DND-41 (cell line): ENCODE measurements at places on chromosomes 6 and 20.

DNA sequence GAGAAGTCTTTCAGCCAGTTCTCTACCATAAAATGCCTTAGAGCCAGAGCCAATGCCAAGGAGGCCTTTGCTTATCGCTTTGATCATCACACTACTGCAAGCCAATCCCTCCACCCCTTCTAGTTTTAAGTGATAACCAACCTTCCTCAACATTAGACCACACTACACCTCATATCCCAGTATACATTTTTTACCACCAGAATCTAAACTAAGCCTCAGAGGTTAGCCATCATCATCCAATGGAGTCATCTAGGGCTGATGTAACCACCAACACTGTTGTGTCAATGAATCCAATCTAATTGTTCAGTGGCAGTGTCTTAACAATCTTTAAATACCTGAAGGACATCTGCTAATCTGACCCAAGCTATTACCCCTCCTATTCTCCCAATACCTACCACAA, 6.4 kb downstream of the ZUP1 start:
- no peaks in the 10 kb centered on the region for H3K27me3 ChIP-seq
- H3K4me3 ChIP-seq = no peak overlapping the region
- H3K27ac ChIP-seq = no peak overlapping the region
- DNase-seq = no peak
- peaks cover 35% of the 10 kb centered on the region for H3K4me1 ChIP-seq

DNA sequence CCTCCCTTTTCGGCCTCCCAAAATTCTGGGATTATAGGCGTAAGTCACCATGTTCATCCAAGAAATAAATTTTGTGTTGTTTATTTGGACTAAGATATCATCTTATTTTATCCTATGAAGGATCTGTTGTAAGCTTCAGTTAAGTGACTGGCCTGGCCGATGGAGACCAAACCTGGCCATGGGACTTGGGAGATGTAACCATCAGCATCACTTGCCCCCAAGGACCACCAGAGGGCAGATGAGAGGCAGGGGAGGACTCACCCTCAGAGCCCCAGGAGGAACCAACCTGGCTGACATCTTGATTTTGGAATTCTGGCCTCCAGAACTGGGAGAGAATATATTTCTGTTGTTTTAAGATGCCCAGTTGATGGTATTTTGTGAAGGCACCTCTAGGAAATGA, 266.7 kb downstream of the CDH26 start:
- DNase-seq = peak; percentile 63
- no peak overlapping the region for H3K4me3 ChIP-seq
- peaks cover 44% of the 10 kb centered on the region for H3K4me1 ChIP-seq
- H3K36me3 ChIP-seq = peaks cover 58% of the 10 kb centered on the region
- H3K27me3 ChIP-seq = no peaks in the 10 kb centered on the region

- H3K27ac ChIP-seq = no peak overlapping the region
- H3K27me3 ChIP-seq = no peaks in the 10 kb centered on the region
- DNase-seq = no peak
Measured at GRCh38 chr20:44694159-44694558, 21.0 kb upstream of the CCN5 start.

- H3K27ac ChIP-seq = no peak overlapping the region
- H3K4me1 ChIP-seq = no peaks in the 10 kb centered on the region
- no peak overlapping the region for H3K4me3 ChIP-seq
- H3K36me3 ChIP-seq = peaks cover 49% of the 10 kb centered on the region
- no peak for DNase-seq
Measured at GRCh38 chr6:63685446-63686379, 50.1 kb downstream of the PHF3 start.

GRCh38 chr6:12749531-12750379, 33.2 kb downstream of the PHACTR1 start:
- H3K4me3 ChIP-seq = no peak overlapping the region
- no peaks in the 10 kb centered on the region for H3K36me3 ChIP-seq
- DNase-seq = no peak
- H3K27me3 ChIP-seq = no peaks in the 10 kb centered on the region

GRCh38 chr6:110357664-110358552, at the start of gene METTL24:
Gene METTL24, minus strand, starts transcription at chr6:110358349. Its CDS starts 77 bp downstream, at chr6:110358272.
- H3K27ac ChIP-seq = no peak within 1 kb of the TSS
- no peaks in the 10 kb centered on the region for H3K36me3 ChIP-seq
- DNase-seq = no peak
- H3K27me3 ChIP-seq = no peaks in the 10 kb centered on the region
- H3K4me3 ChIP-seq = no peak within 1 kb of the TSS

GRCh38 chr6:18432180-18432579, 45.0 kb downstream of the RNF144B start:
- peaks cover 2% of the 10 kb centered on the region for H3K27me3 ChIP-seq
- no peaks in the 10 kb centered on the region for H3K36me3 ChIP-seq
- no peaks in the 10 kb centered on the region for H3K4me1 ChIP-seq
- H3K4me3 ChIP-seq = no peak overlapping the region
- H3K27ac ChIP-seq = no peak overlapping the region

DNA sequence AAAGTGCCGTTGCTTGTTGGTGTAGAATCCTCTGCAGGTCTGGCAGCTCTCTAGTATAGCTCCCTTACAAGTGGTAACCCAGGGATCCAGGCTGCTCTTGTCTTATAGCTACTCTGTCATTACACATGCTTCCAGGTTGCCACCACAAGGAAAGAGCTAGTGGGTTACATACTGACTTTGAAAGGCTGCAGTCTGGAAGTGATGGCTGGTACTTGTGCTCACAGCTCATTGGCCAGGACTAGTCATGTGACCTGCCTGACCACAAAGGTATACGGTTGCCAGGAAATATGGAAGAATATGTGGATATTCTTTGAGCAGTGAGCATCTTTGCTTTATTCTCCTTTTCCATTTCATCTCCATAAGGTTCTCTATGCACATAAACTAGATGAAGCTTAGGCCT, 46.0 kb downstream of the RREB1 start:
- H3K4me3 ChIP-seq = no peak overlapping the region
- H3K27me3 ChIP-seq = no peaks in the 10 kb centered on the region
- peaks cover 13% of the 10 kb centered on the region for H3K4me1 ChIP-seq
- H3K36me3 ChIP-seq = peaks cover 6% of the 10 kb centered on the region; the same call in 1 of the 2 replicates

GRCh38 chr6:43978473-43979346, 148.5 kb downstream of the MRPL14 start:
- no peak overlapping the region for H3K4me3 ChIP-seq
- H3K4me1 ChIP-seq = no peaks in the 10 kb centered on the region
- no peak overlapping the region for H3K27ac ChIP-seq
- no peak for DNase-seq
- H3K27me3 ChIP-seq = peaks cover 8% of the 10 kb centered on the region

DNA sequence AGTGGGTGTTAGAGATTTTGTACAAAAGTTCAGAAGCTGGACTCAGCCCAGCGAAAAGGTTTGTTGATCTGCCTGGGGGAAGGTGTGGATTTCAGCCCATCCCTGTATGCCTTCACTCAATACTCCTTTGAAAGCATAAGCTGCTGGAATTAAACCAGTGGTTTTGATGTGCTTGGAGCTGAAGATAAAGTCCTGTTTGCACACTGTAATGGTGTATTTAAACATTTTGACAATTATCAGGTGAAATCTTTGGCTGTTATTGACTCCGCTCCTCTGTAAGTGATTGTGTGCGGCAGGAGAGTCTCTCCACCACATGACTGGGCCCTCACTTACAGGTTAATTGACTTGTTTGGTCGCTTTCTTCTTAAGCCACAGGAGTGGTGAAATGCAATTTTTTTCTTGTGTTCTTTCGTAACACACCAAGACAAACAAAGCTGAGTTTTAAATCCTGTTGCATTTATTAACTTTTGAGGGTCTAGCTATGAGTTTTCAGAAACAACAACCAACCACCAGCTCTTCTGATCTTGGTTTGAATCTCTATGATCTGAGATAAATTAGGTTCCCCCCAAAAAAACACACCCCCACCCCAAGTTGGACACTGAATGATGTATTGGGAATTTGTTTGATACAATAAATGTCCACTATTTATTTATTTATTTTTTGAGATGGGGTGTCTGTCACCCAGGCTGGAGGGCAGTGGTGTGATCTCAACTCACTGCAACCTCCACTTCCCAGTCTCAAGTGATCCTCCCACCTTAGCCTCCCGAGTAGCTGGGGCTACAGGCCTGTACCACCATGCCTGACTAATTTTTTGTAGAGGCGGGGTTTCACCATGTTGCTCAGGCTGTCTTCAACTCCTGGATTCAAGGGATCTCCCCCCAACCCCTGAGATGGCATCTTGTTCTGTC, 46.3 kb upstream of the NCOA3 start:
- H3K4me3 ChIP-seq = no peak overlapping the region
- no peaks in the 10 kb centered on the region for H3K36me3 ChIP-seq
- no peaks in the 10 kb centered on the region for H3K27me3 ChIP-seq
- no peaks in the 10 kb centered on the region for H3K4me1 ChIP-seq
- no peak for DNase-seq

DNA sequence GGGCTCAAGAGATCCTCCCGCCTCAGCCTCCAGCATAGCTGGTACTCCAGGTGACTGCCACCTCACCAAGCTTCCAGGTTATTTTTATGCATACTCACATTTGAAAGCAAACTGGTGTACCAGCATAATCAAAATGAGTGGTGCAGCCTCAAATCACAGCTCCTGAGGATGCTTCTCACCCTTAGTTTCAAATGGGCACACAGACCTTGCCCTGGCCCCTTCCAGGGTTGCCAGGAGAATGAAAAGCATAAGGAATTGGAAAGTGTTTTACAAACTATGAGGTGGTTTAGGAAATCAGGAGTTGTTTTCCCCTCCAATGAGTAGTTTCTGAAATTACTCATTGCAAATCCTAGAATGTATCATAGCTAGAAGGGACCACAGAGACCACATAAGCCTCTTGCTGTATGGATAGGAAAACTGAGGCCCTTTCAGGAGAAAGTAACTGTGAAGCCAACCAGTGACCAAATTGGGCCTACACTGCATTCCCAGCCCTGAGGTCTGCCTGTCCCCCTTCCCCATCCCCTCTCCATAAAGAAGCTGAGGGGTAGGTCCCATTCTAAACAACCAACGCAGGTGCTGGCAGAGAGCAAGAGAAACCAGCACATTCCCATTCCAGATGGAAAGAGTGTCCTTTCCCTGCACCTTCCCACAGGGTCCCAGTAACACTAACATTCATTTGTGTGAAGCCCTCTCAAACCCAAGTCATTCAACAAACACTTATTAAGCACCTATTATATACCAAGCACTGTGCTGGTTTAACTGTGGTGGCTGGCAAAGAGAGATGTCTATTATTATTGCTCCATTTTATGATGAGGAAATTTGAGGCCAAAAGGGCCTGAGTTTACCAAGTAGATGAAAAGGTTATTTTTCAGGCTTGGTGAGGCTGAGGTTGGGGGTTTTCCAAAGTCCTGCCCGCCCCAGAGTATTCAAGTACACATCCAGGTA, 2.1 kb upstream of the E2F1 start:
- H3K4me1 ChIP-seq = peaks cover 54% of the 10 kb centered on the region
- H3K4me3 ChIP-seq = no peak overlapping the region
- peaks cover 22% of the 10 kb centered on the region for H3K36me3 ChIP-seq
- H3K27ac ChIP-seq = no peak overlapping the region

GRCh38 chr20:59429396-59429795, 129.0 kb downstream of the EDN3 start:
- H3K4me3 ChIP-seq = no peak overlapping the region
- DNase-seq = no peak
- H3K27ac ChIP-seq = no peak overlapping the region
- H3K27me3 ChIP-seq = peaks cover 14% of the 10 kb centered on the region

DNA sequence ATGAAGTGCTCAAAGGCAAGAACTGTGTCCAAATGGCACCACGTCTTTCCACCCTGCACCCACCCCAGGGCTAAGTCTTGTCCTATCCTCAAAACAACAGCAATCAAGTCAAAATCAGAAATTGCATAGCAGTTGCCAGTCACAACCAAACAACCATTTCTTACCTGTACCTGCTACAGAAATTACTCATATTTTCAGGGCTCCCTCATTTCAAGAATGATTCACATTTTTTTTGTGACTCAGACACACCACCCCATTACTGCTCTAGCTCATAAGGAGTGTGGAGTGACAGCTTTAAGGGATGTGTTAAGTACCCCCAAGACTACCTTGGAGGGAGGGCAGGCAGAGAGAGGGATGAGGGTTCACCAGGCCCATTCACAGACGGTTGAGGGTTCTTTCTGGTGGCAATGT, 111.7 kb downstream of the TRERF1 start:
- H3K27ac ChIP-seq = no peak overlapping the region
- no peaks in the 10 kb centered on the region for H3K4me1 ChIP-seq
- H3K4me3 ChIP-seq = no peak overlapping the region
- no peaks in the 10 kb centered on the region for H3K36me3 ChIP-seq
- no peaks in the 10 kb centered on the region for H3K27me3 ChIP-seq

- no peak for DNase-seq
- no peak overlapping the region for H3K4me3 ChIP-seq
- H3K4me1 ChIP-seq = no peaks in the 10 kb centered on the region
- no peaks in the 10 kb centered on the region for H3K36me3 ChIP-seq
Measured at GRCh38 chr6:103273048-103273447, 1586.7 kb downstream of the HACE1 start.

DNA sequence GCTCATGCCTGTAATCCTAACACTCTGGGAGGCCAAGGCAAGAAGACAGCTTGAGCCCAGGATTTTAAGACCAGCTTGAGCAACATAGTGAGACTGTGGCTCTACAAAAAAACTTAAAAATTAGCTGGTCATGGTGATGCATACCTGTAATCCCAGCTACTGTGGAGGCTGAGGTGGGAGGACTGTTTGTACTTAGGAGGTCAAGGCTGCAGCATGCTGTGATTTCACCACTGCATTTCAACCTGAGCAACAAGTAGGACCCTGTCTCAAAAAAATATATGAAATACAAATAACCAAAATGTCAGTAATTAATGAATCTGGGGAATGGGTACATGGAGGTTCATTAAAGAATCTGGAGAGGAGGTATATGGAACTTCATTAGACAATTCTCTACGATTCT, 9.9 kb downstream of the FKBP5 start:
- no peaks in the 10 kb centered on the region for H3K4me1 ChIP-seq
- no peak overlapping the region for H3K27ac ChIP-seq
- DNase-seq = no peak
- no peak overlapping the region for H3K4me3 ChIP-seq
- peaks cover 37% of the 10 kb centered on the region for H3K27me3 ChIP-seq

- H3K36me3 ChIP-seq = no peaks in the 10 kb centered on the region
- no peak for DNase-seq
- H3K4me3 ChIP-seq = no peak overlapping the region
- H3K27me3 ChIP-seq = peaks cover 2% of the 10 kb centered on the region
- H3K27ac ChIP-seq = no peak overlapping the region
Measured at GRCh38 chr6:11970114-11970513, 42.0 kb upstream of the HIVEP1 start.

DNA sequence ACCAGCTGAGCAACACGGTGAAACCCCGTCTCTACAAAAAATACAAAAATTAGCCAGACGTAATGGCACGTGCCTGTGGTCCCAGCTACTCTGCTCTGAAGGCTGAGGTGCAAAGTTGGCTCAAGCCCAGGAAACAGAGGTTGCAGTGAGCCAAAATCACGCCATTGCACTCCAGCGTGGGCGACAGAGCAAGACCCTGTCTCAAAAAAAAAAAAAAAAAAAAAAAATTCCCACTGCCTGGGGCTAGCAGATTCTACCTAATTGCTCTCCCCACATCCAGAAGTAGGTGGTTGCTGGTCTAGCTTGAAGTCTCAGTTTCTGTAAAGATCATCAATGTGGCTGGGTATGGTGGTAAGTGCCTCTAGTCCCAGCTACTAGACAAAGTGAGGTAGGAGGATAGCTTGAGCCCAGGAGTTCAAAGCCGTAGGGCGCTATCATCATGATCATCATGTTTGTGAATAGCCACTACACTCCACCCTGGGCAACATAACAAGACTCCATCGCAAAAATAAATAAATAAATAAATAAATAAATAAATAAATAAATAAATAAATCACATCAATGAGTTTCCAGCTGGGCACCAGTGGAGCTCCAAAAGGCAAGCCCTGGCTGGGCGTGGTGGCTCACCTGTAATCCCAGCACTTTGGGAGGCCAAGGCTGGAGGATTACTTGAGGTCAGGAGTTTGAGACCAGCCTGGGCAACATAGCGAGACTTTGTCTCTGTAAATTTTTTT, 6.3 kb upstream of the AP5S1 start:
- no peak overlapping the region for H3K4me3 ChIP-seq
- H3K27me3 ChIP-seq = no peaks in the 10 kb centered on the region
- no peak for DNase-seq
- no peak overlapping the region for H3K27ac ChIP-seq
